Naive thymus-derived CD8-positive, alpha-beta T cell (primary cell): ENCODE measurements at places on chromosomes 13 and 19.

GRCh38 chr19:45344621-45345505, 4.3 kb downstream of the KLC3 start:
- DNase-seq, result no peak
- no peak overlapping the region for H3K27ac ChIP-seq
- peaks cover 6% of the 10 kb centered on the region for H3K4me1 ChIP-seq
- H3K4me3 ChIP-seq, result no peak overlapping the region
- no peaks in the 10 kb centered on the region for H3K36me3 ChIP-seq

DNA sequence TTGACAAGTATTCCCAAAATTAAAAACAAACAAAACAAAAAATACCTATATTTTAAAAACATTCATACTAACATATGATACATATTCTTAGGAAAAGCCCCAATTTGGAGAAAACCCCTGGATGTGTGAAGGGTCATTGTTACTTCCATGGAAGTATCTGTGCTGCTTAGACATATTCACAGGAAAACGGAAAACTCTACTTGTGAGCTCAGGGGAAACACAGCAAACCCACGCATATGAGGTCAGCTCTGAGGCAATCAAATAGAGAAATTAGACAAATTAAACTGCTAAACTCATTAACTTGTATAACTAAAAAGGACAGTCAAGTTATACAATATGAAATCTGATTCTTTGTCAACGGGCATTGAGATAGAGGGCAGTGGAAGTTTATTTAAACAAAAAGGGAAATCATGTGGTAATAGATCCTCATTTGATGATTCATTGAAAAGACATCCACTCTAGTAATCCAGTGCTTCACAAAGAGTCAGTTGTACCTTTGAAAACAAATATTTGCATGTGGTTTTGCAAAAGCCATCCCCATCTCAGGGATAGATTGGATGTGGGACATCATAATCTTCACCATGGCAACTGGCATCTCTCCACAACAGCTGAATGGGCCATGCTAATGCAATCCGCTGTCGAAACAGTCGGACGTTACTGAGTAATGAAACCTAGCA, 423.4 kb downstream of the ITGBL1 start:
- no peaks in the 10 kb centered on the region for H3K4me1 ChIP-seq
- no peak overlapping the region for H3K27ac ChIP-seq
- H3K27me3 ChIP-seq, result no peaks in the 10 kb centered on the region
- no peaks in the 10 kb centered on the region for H3K36me3 ChIP-seq

- peaks cover 50% of the 10 kb centered on the region for H3K4me1 ChIP-seq
- no peak overlapping the region for H3K4me3 ChIP-seq
- no peak for DNase-seq
- H3K36me3 ChIP-seq, result no peaks in the 10 kb centered on the region
Measured at GRCh38 chr19:35177377-35178274, 23.1 kb downstream of the FXYD5 start.

- H3K27ac ChIP-seq, result peak overlapping the region; percentile 98
- peak overlapping the region; percentile 98 for H3K4me3 ChIP-seq
- DNase-seq, result peak; percentile 56
- peaks cover 2% of the 10 kb centered on the region for H3K36me3 ChIP-seq
- H3K27me3 ChIP-seq, result no peaks in the 10 kb centered on the region
Measured at GRCh38 chr19:8515317-8515716, 1.4 kb upstream of the ZNF414 start.

DNA sequence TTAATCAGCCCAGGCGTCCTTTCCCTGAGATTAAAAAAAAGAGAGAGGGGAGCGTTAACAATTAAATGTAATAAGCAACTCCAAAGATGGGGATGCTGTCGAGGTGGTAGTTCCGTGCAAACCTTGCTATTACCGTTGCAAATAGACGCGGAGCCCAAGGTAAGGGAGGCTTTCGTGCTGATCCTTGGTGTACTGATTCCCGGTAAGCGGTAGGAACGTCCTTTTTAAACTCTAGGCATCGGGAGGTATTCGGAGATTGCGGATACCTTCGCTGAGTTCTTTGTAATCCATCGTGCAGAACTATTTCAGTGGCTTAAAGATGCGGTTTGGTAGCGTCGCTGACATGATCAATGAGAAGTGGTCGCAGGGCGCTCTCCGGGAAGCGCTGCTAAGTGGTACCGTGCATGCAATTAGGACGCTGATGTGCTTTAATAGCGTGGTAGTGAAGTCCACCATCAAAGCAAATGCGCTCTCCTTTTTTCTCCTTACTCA, 3.1 kb downstream of the SLITRK5 start:
- DNase-seq, result no peak
- H3K36me3 ChIP-seq, result no peaks in the 10 kb centered on the region
- peaks cover 34% of the 10 kb centered on the region for H3K4me1 ChIP-seq
- H3K4me3 ChIP-seq, result peak overlapping the region; percentile 76

DNA sequence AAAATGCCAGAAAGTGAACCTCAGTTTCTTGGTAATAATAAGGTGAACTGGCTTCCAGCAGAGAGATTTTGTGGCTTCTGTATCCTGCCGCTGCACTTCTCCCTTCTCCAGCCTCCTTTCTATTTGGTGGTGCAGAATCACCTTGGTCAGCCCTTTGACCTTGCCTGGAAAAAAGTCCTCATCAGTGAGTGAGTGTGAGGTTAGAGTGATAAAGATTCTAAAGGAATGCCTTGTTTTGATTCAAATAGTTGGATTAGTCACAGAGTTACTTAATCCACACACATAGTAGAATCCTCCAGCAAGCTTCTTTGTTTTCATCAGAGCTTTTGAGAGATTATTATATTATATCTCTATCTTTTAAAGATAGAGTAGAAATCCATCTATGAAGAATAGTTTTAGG, 140.9 kb downstream of the KCNRG start:
- H3K27ac ChIP-seq, result no peak overlapping the region
- no peak for DNase-seq
- H3K36me3 ChIP-seq, result no peaks in the 10 kb centered on the region
- H3K27me3 ChIP-seq, result peaks cover 2% of the 10 kb centered on the region
- peaks cover 15% of the 10 kb centered on the region for H3K4me1 ChIP-seq
- no peak overlapping the region for H3K4me3 ChIP-seq

DNA sequence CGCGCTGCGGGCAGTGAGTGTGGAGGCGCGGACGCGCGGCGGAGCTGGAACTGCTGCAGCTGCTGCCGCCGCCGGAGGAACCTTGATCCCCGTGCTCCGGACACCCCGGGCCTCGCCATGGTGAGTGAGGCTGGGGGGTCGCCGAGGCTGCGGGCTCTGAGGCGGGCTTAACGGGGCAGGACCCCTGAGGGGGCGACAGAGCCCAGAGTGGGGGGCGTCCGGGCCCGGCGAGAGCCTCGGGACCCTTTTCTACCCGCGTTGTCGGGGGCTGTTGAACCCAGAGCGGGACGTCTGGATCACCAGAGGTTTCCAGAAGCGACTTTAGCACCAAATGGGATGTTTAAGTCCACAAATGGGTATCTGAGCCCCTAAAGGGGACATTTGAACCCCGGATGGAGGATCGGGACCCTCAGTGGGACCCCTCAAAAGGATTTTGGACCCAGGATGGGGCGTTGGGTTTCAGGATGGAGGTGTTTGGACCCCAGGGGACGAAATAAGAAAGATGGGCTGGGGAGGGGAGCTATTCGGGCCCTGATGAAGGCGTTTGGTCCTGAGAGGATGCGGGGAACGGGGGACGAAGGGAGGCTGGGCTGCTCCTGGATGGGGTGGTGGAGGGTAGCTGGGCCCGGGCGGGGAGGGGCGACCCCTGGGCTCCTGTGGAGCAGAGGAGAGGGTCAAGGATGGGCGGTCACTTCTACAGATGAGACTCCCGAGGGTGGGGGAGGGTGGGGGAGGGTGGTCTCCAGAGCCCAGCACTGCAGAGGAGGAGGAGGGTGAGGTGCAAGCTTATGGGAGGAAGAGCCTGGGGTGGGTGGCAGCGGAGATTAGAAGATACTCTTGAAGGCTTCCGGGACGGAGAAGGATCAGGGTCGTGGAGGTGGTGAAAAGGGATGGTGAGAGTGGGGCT, at the start of gene CALM3:
Gene CALM3, plus strand, starts transcription at position 13 of the 907 bp plus-strand sequence. Its CDS starts 105 bp downstream, at position 118.
- no peak for DNase-seq
- H3K36me3 ChIP-seq, result no peaks in the 10 kb centered on the region
- H3K4me3 ChIP-seq, result peak within 1 kb of the TSS; percentile 100
- peaks cover 2% of the 10 kb centered on the region for H3K27me3 ChIP-seq
- peak within 1 kb of the TSS; percentile 100 for H3K27ac ChIP-seq

- H3K36me3 ChIP-seq, result no peaks in the 10 kb centered on the region
- no peak for DNase-seq
Measured at GRCh38 chr13:73212482-73212881, 153.7 kb downstream of the KLF5 start.

GRCh38 chr13:46121597-46122163, 16.8 kb upstream of the CPB2 start:
- H3K4me1 ChIP-seq, result peaks cover 46% of the 10 kb centered on the region
- no peaks in the 10 kb centered on the region for H3K36me3 ChIP-seq
- H3K27ac ChIP-seq, result peak overlapping the region; percentile 42
- H3K27me3 ChIP-seq, result no peaks in the 10 kb centered on the region

GRCh38 chr13:26680123-26680450, 80.5 kb downstream of the GPR12 start:
- H3K27me3 ChIP-seq, result peaks cover 20% of the 10 kb centered on the region
- H3K36me3 ChIP-seq, result no peaks in the 10 kb centered on the region
- H3K4me3 ChIP-seq, result no peak overlapping the region
- H3K27ac ChIP-seq, result no peak overlapping the region
- H3K4me1 ChIP-seq, result no peaks in the 10 kb centered on the region

GRCh38 chr13:43720780-43721397, 65.9 kb downstream of the ENOX1 start:
- H3K4me1 ChIP-seq, result no peaks in the 10 kb centered on the region
- no peak overlapping the region for H3K27ac ChIP-seq
- DNase-seq, result no peak
- H3K4me3 ChIP-seq, result no peak overlapping the region
- H3K36me3 ChIP-seq, result no peaks in the 10 kb centered on the region
- peaks cover 9% of the 10 kb centered on the region for H3K27me3 ChIP-seq

DNA sequence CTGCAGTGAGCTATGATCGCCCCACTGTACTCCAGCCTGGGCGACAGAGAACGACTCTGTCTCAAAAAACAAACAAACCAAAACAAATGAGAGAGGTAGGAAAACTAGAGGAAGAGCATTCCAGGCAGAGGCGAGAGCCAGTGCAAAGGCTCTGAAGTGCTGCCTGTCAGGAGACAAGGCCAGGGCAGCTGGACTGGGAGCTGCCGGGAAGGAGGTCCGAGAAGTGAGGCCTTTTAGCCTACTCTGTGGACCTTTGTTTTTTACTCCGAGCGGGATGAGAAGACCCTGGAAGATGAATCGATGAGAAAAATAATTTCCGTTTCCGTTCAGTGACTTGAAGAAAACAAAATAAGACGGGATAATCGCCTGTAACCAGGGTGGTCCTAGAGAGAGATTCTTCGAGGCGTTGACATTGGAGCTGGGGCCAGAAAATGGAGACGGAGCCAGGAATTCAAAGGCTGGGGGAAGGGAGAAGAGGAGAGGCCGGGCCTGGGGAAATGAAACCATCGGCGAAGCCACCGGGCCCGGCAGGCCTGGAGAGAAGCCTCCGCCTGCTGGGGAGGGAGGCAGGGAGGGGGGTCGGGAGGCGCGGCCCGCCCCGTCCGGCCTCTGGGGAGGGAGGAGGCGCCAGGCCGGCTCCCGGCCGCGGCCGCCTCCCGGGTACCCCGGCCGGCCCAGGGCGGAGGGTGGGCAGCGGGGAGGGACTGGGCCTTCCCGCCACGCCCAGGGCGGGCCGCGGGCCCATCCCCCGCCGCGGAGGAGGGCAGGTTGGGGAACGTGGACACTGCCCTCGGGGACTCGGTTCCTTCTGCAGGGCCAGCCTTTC, 7.8 kb upstream of the SERTAD1 start:
- peak overlapping the region; percentile 95 for H3K4me3 ChIP-seq
- H3K27ac ChIP-seq, result peak overlapping the region; percentile 96
- no peaks in the 10 kb centered on the region for H3K36me3 ChIP-seq
- peak; percentile 60 for DNase-seq
- peaks cover 10% of the 10 kb centered on the region for H3K4me1 ChIP-seq

GRCh38 chr19:17184371-17184841, 30.8 kb upstream of the USE1 start:
- no peaks in the 10 kb centered on the region for H3K36me3 ChIP-seq

DNA sequence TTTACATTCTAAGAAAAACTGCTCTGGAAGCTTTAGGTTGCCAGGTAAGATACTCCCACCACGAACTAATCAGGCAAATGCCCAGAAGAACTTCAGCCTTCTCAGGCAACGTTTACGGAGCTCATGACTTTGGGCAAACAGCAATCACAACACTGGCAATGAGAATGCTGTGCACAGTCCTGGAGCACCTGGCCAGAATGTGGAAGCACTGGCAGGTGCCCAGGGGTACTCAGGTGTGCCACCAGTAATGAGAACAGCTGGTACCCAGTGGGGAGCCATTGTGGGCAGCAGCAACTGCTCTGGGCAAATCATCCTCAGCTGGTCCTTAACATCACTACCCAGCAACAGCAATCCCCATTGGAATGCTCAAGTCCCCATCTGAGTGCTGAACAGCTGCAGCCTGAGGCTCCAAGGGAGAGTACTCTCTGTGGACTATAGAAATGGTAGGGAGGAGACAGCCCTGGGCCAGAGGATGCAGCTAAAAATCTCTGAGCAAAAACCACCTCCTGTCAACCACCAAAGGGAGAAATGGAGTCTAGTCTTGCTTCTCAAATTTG, 210.0 kb downstream of the FOXO1 start:
- no peak for DNase-seq
- no peaks in the 10 kb centered on the region for H3K27me3 ChIP-seq
- no peaks in the 10 kb centered on the region for H3K36me3 ChIP-seq

DNA sequence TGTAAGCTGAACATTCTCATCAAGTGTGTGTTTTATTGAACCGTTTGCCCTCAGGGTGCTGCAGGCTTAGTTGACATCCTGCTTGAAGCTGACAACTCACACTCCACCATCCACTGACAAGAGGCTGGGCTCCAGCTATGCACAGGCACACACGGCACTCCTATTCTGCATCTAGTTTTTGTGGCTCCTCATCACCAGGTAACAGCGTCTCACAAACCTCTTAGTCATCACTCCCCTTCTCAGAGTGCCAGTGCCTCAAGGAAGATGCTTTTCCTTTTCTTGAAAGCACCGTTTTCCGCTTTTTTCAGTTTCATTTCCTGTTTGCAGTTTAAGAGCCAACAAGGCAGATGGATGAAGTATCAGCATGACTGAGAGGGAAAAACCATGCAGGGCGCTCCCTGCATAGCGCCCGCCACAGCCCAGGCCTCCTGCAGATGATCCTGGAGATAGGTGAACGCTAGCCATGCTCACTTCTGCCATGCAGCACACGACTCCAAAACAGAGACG, 491.2 kb downstream of the COG6 start:
- H3K4me1 ChIP-seq, result peaks cover 31% of the 10 kb centered on the region
- H3K36me3 ChIP-seq, result no peaks in the 10 kb centered on the region

DNA sequence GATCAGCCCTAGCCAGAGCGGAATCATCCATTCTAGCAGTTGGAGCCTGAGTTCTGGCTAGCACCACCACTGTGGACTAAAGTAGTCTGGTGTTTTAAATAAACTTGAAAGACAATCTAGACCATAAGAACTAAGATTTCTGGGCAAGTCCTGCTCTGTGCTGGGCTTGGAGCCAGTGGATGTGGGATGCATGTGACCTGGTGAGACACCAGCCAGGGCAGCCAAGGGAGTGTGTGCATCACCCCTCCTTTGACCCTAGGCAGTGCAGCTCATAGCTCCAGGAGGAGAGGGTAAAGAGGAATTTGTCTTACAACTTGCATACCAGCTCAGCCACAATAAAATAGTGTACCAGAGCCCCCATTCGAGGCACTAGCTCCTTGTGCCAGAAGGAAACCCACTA, 21.0 kb downstream of the ITGBL1 start:
- H3K27ac ChIP-seq, result no peak overlapping the region
- DNase-seq, result no peak
- peaks cover 8% of the 10 kb centered on the region for H3K27me3 ChIP-seq
- H3K4me3 ChIP-seq, result no peak overlapping the region
- H3K36me3 ChIP-seq, result no peaks in the 10 kb centered on the region

GRCh38 chr13:27774651-27775050, 17.6 kb upstream of the GSX1 start:
- H3K36me3 ChIP-seq, result no peaks in the 10 kb centered on the region
- peaks cover 29% of the 10 kb centered on the region for H3K27me3 ChIP-seq
- no peak for DNase-seq
- H3K27ac ChIP-seq, result no peak overlapping the region
- no peak overlapping the region for H3K4me3 ChIP-seq
- H3K4me1 ChIP-seq, result no peaks in the 10 kb centered on the region
